Activated CD8-positive, alpha-beta memory T cell treated with anti-CD3 and anti-CD28 coated beads, Interleukin-2, amount 50 U/mL, for 48 hours (primary cell): ENCODE measurements at places on chromosomes 5 and 9.

DNA sequence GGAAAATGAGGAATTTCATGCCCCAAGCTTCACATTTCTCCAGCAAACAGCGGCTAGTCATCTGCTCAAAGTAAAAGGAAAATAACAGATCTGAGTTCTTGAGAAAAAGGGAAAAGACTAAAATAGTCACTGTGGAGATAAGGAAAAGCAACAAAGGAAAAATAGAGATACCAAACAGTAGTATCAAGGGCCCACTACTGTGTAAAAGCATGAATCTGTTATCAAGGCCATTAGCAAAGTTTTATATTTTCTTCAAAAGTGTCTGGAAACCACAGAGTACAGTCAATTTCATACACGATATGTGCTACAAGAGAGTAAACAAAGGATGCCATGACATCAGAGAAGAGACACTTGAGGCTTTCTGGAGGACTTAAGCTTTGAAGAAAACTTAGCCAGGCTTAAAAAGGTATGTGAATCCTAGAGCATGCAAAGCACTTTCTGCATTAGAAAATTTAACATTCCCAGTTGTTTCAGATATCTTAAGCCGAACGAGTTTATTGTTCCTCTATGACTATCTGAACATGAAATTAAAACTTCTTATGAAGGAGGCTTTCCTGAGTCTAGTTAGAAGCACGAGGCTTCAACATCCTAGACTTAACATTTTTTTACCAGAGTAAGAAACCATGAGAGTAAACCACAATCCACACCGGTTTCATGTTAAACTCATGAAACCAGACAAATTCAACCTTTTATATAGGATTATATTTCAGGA, 1.2 kb downstream of the TTC33 start:
- DNase-seq, result no peak

- no peak for DNase-seq
Measured at GRCh38 chr5:78983601-78984438, 1.3 kb downstream of the ARSB start.

GRCh38 chr5:166695326-166695725, 1596.1 kb upstream of the WWC1 start:
- no peak for DNase-seq

DNA sequence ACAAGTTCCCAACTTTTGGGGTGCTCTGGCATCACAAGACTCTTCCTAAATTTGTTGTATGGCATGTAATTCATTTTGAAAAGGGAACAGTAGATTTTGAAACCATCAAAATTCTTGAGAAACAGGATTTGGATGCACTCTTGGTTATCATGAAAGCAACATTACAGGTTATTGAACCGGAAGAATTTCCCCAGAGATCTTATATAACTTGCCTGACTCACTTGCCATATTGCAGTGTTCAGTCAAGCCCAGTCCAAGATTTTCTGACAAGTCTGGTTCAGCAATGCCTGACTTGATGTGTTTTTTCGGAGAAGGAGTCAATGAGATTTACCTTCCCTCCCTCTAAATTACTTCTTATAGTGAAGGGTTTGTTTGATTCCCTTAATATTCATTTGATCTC, 32.0 kb downstream of the SMIM15 start:
- no peak for DNase-seq

DNA sequence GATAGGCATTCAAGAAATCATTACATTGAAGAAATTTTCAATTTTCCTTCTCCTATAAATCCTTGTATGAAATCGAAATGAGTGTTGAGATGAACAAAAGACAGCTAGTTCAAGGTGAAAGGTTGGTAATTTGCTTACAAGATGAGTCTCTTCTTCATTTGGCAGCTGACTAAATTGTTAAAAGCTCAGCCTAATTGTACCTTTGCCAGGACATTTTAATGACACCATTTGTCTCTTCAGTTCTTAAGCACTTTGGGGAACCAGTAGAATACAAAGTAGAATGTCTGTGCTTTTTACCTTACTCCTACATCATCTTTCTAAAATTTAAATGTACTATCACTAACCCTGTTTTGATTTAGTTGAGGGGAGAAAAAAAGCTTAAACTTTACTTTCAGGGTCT, 59.4 kb downstream of the GRAMD2B start:
- no peak for DNase-seq

- DNase-seq, result no peak
Measured at GRCh38 chr9:14165376-14166035, 148.4 kb downstream of the NFIB start.

DNA sequence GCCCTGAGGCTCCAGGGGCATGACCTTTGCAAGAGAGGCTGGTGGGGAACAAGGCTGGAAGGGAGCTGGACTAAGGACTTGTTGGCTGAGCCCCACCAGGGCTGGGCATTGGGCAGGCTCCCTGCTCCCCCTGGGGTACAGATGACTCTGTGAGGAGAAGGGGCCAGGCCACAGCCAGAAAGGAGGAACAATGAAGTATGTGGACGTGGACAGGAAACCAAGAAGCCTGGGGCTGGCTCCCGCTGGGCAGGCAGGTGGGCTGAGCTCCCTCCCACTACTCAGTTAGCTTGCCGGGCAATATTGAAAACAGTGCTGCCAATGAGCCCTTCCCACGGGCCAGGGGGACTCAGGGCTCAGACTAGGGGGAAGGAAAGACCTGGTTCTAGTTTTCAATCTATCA, 66.1 kb upstream of the SPTLC1 start:
- DNase-seq, result no peak

- DNase-seq, result no peak
Measured at GRCh38 chr5:121174351-121174750, 677.3 kb upstream of the FTMT start.

- DNase-seq, result no peak
Measured at GRCh38 chr5:62354028-62354874, 48.2 kb downstream of the KIF2A start.

DNA sequence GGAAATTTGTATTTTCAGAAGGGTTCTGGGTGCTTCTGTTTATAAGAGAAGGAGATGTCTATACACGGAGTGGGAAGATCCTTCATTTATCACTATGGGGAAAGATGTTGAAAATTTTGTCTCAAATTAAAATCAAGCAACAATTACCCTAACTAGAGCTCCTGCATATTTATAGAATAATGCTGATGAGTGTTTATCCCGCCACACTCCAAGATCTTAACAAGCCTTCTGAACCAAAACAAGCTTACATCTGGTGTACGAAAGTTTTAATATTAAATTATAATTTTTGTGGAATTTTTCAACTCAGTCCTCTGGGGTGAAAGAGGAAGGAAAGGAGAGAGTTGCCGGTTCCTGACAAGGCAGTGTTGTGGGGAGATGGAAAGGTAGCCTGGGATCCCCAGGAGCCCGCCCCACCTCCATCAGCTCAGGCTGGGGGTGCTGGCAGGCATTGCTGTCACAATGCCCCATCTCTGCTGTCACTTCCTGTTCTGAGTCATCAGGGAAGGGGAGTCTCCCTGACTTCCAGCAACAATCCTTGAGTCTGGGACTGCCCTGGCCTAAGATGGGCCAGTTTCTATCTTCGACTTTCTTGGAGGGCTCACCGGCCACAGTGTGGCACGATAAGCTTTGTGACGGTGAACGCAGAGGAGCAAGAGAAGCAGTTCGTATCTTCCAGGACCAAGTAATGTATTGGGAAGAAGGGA, 64.5 kb downstream of the ERAP1 start:
- DNase-seq, result no peak

GRCh38 chr5:3412146-3412545, 183.5 kb upstream of the IRX1 start:
- no peak for DNase-seq

DNA sequence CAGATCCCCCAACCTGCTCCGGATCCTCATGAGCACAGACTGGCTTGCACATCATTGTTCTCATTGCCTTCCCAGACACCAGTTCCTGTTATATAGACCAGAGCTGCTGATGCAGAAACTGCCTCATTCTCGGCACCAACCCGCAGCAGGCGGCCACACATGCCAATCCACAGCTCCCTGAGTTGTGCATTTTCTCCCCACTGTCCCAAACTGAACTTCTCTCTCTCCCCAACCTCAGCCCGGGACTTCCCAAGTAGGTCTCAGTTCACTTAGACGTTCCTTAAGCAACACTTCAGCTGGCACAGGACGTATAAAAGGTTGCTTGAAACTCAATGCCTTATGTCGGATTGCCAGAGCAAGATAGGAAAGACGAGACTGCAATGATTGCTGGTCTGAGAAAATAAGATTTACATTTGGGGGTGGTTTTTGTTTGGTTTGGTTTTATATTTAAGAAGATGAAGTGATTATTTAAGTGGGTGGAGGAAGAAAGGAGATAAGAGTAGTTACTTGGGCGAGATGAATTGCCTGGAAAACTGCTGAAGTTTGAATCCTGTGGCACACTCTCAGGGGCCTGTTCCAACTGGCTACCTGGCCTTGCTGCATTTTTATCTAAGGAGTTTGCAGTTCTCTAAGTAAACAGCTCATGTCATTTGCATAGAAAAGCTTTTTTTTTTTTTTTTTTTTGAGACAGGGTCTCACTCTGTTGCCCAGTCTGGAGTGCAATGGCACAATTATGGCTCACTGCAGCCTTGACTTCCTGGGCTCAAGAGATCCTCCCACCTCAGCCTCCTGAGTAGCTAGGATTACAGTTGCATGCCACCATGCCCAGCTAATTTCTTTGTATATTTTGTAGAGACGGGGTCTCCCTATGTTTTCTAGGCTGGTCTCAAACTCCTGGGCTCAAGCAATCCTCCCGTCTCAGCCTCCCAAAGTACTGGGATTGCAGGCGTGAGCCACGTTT, 155.4 kb downstream of the GOLPH3 start:
- no peak for DNase-seq

- no peak for DNase-seq
Measured at GRCh38 chr5:109706095-109706494, 16.4 kb downstream of the MAN2A1 start.

GRCh38 chr9:79623799-79624721, 52.3 kb downstream of the TLE4 start:
- peak; percentile 64 for DNase-seq

DNA sequence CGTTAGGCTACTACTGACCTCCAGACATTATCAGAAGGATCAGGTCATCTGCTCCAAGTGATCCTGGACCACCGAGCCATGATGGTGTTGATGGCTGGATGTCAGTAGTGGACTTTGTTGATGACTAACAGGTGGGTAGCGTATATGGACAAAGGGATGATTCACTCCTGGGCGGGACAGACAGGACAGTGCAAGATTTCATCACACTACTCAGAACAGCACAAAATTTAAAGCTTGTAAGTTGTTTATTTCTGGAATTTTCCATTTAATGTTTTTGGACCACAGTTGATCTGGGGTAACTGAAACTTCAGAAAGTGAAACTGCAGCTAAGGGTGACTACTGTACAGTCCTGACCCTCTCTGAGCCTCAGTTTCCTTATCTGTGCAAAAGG, 12.7 kb downstream of the PDGFRB start:
- DNase-seq, result no peak

- DNase-seq, result no peak
Measured at GRCh38 chr9:20312732-20313131, 309.6 kb downstream of the MLLT3 start.

DNA sequence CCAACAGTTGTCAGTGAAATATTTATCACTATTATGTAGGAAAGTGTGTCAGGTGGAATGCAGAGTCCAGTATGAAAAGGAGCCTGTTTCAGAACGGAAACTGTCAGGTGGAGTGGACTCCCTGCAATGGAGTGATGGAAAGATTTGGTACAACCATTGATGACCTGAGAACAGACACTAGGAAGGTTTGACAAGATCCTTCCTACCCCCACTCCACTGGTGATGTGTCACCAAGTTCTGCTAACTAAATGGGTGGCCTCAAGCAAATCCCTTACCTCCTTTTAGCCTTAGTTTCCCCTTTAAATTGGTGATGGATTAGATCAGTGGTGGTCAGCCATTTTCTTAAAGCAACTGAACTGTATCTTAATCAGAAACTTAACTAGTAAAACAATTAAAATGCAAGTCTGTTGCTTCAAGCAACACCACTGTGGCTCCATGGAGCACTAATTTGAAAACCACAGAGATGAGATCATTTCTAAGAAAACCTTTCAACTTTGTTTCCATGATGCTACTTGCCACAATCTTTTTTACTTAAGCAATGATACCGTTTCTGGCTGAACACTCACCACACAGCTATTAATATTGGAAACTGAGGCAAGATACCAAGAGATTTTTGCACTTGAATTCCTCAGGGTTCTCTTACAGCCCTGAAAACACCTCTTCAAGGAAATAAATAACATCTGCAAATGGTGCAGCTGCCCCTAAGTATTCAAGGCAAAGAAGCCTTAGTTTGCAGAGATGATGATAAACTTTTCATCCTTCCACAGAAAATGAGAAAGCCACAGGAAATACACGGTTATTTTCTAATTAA, 140.6 kb downstream of the ERCC6L2 start:
- no peak for DNase-seq

- DNase-seq, result peak; percentile 74
Measured at GRCh38 chr9:127979333-127980059, 1.3 kb downstream of the EEIG1 start.

DNA sequence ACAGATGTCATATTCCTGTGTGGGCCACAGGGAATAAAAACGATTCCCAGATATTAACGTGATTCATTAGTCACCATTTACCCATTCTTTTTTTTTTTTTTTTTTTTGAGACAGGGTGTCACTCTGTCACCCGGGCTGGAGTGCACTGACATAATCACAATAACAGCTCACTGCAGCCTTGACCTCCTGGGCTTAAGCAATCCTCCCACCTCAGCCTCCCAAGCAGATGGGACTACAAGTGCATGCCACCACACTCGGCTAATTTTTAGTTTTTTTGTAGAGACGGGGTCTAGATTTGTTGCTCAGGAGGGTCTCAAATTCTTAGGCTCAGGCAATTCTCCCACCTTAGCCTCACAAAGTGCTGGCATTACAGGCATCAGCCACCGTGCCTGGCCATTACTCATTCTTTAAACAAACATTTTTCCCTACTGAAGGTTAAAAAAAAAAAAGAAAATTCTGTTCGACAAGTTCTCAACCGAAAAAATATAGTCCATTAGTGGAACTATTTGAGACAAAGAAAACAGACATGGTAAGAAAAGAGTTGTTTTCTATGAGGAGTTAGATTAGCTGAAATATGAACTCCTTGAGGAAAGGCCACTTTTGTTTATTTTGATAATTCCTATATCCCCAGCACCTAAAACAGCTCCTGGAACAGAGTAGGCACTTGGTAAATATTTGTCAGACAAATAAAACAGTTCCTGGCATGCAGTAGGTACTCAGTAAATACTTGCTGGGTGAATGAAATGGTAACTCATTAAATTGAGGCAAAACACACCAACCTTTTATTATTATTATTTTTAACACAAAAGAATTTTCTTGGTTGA, 32.1 kb upstream of the PDCL start:
- DNase-seq, result no peak

GRCh38 chr9:126166866-126167265, 159.8 kb upstream of the MVB12B start:
- DNase-seq, result peak; percentile 8

DNA sequence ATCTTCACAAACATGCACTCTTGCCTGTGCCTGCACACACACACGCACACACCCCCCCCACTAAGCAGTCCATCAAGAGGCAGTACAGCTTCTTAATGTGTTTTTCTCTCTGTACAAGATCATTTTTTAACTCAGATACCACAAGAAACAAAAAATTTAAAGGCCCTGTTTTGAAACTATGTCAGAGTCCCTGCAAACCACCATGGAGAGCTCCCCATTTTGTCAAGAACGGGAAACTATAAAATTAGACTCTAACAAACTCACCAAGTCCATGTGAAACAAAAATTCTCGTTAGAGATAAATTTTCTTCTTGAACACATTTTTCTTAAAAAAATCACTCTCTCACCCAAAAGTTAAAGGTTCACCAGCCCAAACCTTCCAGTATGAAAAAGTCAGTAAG, 86.3 kb downstream of the ELAVL2 start:
- no peak for DNase-seq

GRCh38 chr9:109766351-109766750, 13.6 kb upstream of the PALM2AKAP2 start:
- DNase-seq, result no peak
